ENCODE measurements at places on chromosomes 5 and 9.

DNA sequence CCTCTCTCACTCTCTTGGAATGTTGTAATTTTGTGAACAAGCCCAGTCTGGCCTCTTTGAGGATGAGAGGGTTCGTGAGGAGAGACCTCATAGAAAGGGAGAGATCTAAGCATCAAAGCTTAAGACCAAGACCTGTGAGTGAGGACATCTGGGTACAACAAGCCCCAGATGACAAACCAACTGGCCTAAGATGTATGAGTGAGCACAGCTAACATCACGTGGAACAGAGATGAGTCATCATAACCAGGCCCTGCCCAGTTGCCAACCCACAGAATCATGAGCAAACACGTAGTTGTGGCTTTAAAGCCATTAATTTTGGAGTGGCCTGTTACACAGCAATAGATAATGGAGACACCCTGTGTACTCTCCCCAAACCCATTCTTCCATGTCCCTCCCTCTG, 439.1 kb upstream of the KIF2A start:
- peak; percentile 29 for DNase-seq

DNA sequence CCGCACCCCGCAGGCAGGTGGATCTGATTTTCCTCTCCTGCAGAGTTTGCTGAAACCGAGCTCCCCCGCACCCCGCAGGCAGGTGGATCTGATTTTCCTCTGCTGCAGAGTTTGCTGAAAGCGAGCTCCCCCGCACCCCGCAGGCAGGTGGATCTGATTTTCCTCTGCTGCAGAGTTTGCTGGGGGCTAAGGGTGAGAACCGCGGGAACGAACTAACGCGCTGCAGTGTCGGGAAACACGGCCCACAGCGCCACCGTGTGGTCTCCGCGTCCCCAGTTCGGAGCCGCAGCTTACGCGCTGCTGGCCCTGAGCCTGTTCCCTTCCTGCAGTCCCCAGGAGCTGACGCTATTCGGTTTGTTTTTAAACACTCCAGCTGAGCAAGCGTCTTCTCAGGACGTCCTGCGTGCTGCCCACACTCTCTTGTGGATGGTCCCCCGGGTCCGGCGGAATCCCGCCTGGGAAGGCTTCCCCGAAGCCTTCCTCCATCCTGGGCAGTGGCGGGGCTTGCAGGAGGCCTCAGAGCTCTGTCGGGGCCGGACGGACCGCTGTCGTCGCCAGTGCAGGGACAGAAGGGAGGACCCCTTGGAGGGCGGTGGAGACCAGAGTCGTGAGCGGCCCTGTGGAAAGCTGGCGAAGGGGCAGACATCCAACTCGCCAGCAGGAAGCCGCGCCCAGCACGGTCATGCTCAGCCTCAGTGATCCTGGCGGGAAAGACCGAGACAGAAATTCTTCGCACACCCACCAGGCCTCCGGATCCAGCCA, 121.2 kb upstream of the LPCAT1 start:
- DNase-seq: peak; percentile 90

DNA sequence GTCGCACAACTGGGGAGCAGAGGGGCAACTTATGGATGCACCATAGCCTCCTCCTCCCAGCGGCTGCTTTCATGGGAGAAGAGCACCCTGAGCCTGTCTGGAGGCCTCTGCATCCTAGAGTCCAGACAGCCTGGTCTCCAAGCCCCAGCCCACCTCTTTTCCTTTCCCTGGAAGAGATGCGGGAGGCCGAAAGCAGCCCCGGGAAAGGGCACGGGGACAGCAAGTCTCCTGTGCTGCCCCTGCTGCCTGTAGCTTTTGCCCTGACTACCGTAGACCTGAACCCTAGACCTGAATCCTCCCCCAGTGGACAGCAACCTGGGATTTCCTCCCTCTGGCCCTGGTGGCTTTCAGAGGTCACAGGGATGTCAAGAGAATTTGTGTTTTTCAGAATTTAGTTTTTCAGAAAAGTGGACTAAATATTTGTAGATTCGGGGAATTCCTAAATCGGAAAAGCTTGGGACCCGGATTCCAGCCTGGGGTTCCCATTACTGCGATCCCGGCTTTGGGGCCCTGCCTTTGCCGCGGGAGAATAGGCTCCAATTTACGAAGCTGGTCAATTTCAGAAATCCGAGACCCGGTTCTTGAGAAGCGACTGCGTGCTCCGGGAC, 4.3 kb upstream of the PITX1 start:
- no peak for DNase-seq

- no peak for DNase-seq
These were observed 178.3 kb downstream of the MRPS30 start for GRCh38 chr5:44987026-44987425.

GRCh38 chr5:668283-668995, 24.7 kb downstream of the TPPP start:
- DNase-seq: no peak

- DNase-seq: no peak
These were observed 26.7 kb downstream of the SH3TC2 start for GRCh38 chr5:149036168-149036567.

- no peak for DNase-seq
These were observed 177.1 kb downstream of the NR3C1 start for GRCh38 chr5:143226361-143226760.

DNA sequence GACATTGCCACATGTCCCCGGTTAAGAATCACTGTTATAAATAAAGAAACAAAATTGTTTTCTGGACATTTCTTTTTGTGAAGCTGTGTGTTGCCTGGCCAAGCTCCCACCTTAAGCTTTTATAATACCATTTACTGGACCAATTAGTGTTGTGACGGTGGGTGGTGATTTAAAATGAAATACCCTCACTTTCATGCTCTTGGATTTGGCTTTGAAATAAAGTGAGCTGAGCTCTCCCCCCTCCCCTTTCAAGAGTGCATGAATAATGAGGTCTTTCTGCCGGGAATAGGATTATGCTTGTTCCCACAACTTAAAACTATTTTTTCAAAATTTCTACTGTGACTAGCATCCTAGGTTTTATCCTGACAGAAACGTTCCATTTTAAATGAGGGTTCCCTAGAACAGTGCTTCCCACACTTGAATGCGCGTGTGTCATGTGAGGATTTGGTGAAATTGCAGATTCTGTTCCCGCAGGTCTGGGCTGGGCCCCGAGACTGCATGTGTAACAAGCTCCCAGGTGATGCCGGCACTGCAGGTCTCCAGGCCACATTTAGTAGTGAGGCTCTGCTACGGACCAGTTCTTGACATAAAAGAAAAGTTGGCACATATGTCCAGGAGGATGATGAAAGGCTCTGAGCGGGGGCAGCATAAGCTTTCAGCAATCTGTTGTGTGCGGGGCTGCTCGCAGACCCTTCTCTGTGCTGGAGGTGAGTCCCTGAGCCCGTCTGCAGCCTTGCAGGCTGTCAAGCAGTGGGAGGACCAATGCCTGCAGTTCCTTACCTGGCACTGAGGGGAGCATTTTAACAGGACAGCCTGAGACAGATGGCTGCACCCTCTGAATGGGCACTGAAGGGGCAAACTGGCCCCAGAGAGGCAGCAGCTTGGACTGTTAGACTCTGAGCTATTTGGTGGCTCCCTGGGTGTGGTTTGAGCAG, 24.4 kb downstream of the IQGAP2 start:
- no peak for DNase-seq

DNA sequence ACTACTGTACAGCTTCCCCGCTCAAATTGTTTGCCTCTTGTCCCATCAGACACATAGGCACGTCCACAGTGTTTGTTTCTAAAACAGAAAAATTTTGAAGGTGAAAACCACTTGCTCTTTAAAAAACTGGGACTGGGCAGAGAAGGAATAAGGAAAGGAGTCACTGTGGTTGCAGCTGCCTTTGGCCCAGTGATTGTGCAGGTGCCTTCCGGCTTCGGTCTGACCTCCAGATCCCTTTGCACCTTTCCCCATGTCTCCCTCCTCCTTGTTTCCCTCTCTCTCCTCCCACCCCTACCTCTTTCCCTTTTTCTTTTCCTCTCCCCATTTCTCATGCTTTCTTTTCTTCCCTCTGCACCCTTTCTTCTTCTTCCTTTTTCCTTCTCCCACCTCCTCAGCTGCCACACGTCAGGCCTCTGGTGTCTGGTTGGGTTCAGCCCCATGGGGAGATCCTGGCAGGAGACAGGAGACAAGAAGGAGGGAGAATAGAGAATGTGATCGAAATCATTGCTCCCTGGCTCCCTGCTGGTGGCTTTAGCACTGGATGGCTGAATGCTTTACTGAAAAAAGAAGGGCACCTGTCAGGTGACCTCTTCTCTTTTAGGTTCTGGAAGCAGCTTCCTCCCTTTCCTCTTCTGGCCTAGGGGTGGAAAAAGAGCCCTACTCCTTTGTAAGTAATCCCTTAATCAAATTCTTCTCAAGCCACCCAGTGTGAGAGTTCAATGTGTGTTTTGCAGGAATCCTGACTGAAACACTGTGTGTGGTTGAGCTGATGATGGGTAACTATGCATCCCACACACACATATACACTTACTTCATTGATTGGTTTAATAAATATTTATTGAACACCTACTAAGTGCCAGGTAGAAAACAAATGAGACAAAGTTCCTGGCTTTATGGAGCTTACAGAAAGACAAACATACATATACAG, 267.3 kb downstream of the MAST4 start:
- DNase-seq: no peak

DNA sequence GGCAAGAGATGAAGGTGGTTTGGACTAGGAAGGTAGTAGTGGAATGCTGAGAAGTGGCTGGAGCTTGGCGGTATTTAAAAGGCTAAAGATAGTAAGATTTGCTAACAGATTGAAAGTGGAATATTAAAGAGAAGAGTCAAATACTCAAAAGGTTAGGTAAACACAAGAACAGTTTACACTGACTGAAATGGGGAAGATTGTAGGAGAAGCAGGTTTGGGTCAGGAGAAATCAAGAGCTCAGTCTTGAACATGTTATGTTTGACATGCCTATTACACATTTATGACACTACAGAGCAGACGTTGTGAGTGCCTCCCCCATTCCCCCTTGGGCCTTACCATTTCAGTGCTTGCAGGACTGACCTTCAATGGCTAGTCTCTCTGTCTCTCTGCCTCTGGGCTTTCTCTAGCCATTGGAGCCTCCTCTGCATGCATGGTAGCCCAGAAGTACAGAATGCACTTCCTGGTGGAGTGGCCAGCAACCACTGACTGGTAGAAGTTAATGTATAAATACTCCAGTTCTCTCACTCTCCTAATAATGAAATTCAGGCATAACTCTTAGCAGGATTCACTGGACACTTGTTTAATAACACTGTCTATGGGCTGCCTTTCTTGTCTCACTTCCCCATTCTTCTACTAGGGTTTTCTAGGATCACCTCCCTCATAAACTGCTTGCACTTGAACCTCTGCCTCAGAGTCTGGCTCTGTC, 56.8 kb downstream of the HMGCS1 start:
- no peak for DNase-seq

- peak; percentile 25 for DNase-seq
These were observed 6.5 kb downstream of the TLE1 start for GRCh38 chr9:81682797-81683196.

GRCh38 chr9:136773386-136774044, 9.2 kb upstream of the LCN15 start:
- peak; percentile 16 for DNase-seq

- DNase-seq: no peak
These were observed 133.8 kb downstream of the MRPS30 start for GRCh38 chr5:44942524-44943001.

GRCh38 chr5:109410389-109411148, 795 bp upstream of the PJA2 start:
- DNase-seq: peak; percentile 85

GRCh38 chr5:168947212-168947868, 353.6 kb downstream of the SLIT3 start:
- peak; percentile 3 for DNase-seq

DNA sequence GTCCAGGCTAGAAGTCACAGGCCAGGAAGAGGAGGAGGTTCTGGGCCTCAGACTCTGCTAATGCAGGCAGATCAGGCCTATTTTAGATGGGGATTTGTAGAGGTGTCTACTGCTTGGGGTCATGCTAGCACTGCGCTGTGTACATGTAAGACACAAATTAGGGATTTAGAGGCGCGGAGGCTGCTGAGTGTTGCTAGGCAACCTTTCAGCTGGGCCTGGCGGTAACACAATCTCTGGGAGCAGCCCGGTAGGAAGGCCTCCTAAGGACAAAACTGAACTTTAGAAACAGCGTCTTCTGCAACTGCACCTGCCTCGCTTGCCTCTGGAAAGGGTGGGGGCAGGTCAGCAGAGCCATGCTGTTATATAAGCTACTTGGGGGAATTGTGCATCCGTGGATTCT, 147.9 kb downstream of the MACROH2A1 start:
- no peak for DNase-seq

DNA sequence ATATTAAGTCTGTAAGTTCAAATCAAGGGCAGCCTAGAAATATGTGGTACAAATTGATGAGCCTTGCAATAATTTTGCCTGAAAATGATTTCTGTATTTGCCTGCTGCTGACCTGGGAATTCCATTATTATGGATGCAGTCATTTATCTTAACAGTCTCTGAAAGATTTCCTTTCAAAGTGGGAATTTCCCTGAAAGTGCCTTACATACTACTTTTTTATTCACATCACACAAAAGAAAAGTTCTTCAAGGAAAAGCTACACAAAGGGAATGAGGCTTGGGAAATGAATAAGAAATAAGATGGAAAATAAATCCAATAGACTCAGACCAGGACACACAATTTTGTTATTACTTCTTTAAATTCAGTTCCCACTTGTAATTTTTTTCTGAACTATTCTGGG, 537.8 kb upstream of the PTGER4 start:
- DNase-seq: no peak

GRCh38 chr5:35902046-35902672, 36.3 kb downstream of the CAPSL start:
- no peak for DNase-seq

DNA sequence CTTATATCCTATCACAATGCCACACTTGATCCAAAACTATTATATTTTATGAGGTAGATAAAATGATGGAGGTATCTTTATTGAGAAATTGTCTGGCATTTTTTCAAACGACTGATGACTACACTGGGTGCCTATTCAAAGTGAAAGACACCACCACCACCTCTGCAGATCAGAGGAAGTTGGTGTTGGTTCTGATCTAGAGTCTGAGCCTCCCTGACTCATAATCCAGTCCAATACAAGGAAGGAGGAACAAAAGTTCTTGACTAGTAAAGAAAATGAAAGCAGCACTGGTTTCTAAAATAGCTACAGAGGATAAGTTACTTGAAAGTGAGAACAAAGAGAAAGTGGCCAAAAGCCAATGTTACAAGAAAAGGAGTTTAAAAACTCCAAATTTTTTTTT, 139.9 kb downstream of the RFX3 start:
- DNase-seq: peak; percentile 16

- DNase-seq: no peak
These were observed 263.5 kb upstream of the ANKRD55 start for GRCh38 chr5:56496581-56497063.

DNA sequence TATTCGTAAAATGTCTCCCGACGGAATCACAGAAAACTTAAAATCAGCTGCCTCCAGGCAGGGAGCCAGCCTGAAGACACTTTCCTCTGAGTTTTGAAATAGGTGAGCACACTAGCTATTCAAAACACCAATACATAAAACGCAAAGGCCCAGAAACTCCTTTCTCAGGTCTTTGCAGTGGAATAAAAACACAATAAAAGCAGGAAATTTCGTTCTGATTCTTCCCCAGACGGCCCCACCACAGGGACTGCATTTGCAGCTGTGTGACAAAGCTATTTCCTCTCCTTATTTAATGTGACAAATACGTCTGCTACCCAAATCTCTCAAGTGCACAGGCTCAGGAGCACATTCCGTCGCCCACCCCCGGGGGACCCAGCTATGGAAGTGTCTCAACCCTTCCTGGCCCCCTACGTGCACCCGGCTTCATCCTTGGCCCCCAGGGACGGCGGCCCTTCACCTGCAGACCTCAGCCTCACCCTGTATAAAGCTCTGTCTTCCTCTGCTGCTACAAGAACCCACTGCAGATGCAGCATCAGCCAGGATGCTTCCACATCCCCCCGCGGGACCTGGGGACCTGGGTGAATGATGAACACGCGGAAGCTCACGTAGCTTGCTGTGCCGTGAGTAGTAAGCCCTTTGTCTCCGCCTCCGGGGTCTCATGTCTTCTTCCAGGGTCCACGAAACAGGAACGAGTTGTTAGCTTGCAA, 24.9 kb downstream of the AHRR start:
- DNase-seq: no peak

Data from inflammatory macrophage treated with lipopolysaccharide for 1 hour (primary cell).